ENCODE measurements at places on chromosomes 16 and 17.

DNA sequence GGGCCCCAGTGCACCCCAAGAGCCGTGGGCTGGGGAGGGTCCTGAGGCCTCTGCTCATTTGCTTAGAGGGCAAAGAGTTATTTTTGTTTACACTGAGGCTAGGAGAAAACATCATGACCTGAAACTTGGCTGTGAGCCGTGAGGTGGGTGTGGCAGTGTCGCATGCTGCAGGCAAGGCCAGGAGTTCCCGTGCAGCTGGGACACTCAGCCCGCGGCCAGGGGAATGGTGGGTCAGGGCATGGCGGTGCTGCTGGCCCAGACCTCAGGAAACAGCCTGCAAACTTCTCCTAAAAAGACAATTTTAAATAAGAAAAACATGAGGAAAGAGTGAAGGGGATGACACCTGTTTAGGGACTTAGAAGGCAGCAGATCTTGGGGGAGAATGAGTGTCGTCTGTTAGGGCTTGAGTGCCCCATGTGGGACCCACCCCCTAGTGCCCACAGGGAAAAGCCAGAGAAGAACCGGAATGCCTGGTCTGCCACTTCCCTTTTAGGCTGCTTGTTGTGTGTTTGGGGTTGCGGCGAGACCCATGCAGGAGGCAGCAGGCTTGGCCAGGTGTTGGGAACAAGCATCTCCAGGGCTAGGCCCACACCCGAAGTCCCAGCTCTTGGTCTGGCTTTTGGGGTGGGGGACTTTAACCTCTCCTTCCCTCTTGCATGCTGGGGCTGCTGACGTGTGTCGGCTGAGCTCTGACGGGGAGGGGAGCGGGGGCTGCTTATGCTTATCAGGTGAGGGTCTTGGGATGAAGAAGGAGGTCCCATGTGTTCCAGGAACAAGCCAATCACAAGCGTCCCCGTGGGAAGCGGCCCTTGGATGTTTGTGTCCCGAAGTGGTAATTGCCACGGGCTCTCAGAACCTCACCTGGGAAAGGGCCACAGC lies 80.9 kb upstream of the GNG13 start:
- no peak for DNase-seq

DNA sequence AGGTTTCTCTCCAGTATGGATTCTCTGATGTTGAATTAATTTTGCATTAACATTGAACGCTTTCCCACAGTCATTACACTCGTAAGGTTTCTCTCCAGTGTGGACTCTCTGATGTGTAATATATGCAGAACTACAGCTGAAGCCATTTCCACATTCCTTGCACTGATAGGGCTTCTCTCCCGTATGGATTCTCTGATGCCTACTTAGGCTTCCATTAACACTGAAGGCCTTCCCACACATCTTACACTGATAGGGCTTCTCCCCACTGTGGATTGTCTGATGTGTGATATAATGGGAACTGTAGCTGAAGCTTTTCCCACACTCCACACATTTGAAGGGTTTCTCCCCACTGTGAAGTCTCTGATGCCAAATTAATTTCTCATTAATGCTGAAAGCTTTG lies 7.2 kb upstream of the TLE7 start:
- no peak for DNase-seq

- DNase-seq, result no peak
These were observed 557.2 kb downstream of the TOX3 start for GRCh38 chr16:51989637-51990230.

DNA sequence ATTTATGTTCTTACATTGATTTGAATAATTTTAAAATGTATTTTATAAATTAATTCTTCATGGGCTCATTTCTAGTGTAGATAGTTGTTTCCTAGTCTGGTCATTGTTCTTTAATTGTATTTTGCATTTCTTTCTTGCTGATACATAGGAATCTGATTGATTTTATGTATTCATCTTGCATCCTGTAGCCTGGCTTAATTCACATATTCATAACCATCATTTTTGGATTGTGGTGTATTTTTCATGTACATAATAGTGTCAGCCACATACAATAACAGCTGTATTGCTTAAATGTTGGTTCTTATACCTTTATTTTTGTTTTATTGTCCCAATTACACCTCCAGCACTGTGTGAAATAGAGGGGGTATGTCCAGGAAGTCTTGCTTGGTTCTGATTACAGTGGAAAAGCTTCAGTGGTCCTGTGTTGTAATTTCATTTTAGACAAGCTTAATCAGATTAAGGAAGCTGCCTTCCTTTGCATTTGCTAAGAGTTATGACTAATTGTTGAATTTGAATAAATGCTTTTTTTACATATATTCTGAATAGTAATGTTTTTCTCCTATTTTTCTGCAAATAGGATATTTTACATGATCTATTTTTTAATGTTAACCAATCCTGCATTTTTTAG lies 103.7 kb downstream of the USP22 start:
- no peak for DNase-seq

GRCh38 chr16:69166221-69166833 lies 20.6 kb upstream of the SNTB2 start:
- DNase-seq, result no peak

DNA sequence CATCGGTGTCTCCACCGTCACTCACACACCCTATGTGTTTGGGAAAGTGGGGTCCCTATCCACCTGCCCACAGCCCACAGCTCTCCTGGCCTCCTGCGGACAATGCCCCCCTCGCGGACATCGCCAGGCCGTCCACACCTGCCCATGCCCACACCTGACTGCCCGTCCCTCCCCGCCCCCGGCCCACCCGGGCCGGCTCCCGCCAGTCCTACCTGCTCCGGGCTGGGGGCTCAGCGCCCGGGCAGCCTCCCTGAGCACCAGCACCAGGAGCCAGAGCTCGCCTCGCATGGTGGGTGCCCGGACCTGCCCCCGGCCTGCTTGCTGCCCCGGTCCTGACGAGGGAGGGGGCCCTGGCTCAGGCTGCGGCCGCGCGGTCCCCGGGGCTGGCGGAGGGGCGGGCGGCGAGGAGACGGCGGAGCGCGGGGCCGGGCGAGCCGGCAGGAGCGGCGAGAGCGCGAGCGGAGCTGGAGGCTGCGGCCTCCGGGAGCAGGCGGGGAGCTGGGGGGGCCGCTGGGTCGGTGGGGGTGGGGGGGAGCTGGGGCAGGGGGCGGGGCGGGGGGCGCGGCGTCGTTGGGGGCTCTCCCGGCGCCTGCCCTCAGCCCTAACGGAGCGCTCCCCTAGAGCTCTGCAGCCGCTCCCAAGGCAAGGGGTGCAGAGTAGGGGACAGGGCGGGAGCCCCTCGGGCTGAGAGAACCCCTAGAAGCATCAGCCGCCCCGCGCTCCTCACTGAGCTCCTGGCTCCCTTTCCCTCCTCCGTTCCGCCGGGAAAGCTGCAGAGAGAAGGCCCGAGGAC lies at the start of gene PLXDC1:
Gene PLXDC1 (minus strand): TSS at position 488 of the 793 bp plus-strand sequence. CDS start 200 bp downstream, at position 288.
- DNase-seq, result no peak

DNA sequence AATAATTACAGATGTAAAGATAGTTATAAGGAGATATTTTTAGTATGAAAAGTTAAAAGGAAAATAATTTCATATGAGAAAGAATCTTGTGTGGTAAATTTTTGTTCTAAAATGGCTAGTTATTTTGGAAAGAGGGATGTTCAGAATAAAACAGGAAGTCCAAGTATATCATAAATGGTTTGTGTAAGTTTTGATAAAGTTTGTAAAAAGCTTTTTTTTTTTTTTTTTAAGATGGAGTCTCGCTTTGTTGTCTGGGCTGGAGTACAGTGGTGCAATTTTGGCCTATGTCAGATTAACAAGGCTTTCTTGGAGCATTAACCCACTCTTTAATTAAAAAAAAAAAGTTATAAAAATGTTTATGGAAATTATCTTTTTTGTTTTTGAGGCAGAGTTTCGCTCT lies 8.2 kb upstream of the CDK10 start:
- no peak for DNase-seq

GRCh38 chr17:62739645-62740388 lies 68.3 kb downstream of the MARCHF10 start:
- no peak for DNase-seq

All from forelimb muscle (tissue), 1 donor.